ENCODE measurements at places on chromosomes 2 and 18.

- DNase-seq, result no peak
Measured at GRCh38 chr2:70716131-70716743, 51.8 kb downstream of the ADD2 start.

DNA sequence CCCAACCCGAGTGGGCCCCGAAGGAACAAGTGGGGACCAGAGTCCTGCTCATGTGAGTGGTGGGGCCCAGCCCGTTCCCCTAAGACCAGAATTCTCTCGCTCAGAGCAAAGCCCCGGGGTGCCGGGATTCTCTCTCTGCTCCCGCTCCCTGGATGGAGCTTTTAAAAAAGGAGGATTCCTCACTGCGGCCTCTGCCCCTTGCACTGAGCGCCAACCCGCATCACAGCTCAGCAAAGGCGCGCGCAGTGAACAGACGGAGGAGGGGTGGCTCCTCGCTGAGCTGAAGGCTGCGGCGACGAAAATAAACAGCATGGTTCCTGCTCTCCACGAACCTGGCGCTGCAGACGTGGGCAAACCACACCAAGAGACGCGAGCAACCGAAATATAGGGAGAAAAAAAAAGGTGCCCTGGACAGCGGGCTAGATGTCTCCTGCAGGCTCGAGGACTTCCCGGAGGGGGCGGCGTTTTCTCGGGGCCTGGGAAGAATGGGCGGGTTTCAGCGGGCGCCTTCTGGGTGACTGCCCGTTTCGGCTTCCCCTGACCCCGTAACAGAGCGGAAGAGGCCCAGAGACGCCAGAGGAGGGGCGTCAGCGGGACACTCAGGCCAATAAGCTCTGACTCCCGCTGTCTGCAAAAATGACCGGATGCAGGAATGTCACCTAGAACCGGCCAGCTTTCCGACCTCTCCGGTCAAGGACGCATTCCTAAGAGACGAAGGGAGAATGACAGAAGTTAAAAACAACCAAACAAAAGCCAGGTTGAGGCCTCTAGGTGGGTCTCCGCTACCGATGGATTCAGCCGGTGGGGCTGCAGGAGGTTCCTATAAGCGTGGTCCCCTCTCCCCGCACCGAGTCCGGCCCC, 819 bp upstream of the KLF11 start:
- peak; percentile 46 for DNase-seq

DNA sequence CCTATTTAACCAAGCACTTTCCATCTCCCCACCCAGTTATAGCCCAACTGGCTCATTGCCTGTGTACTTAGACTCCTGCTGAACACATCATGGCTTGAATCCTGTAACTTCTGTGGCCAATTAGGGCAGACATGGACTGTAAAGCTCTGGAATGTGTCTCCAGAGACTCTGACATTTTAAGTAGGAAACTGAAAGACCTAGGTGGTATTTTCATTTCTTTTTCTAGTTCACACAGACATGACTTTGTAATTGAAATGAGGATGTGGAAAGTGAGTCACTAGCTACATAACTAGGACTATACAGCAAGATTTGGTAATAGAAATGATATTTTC, 12.2 kb downstream of the DOK1 start:
- DNase-seq, result no peak

DNA sequence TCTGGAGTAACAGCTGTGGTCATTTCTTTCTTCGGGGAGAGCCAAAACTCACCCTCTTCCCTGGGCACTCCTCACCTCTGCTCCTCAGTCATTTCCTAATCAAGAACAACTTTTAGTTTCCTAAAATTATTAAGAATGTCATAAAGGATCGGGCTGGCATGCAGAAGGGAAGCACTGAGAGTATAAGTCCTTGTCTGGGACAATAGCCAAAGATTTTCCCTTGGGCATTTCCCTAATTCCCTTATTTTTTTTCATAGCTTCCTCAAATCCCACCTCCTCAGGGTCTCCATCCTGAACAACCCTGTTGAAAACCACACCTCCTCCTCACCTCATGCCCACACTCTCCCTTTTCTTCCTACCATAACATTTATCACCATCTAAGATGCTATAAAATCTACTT, 115.0 kb downstream of the MREG start:
- no peak for DNase-seq

GRCh38 chr2:212995920-212996319, 155.5 kb downstream of the IKZF2 start:
- DNase-seq, result no peak

- DNase-seq, result no peak
Measured at GRCh38 chr2:85540133-85540648, 1.2 kb downstream of the MAT2A start.

DNA sequence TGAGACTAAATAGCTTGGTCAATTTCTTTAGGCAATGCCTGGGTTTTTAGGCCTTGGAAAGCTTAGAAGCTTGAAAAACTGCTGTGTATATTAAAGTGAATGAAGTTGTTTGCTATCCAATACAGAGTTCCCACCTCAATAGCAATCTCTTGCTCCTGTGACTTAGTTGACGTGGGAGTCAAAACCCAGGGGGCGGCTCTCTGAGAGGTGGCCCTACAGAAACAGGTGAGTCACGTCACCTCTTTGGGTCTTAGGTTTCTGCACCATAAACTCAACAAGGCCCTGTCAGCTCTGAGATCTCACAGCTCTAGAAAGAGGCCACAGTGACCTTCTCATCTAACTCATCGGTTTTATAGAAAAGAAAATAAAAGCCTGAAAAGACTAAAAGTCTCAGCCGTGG, 79.6 kb downstream of the ADD2 start:
- DNase-seq, result no peak

GRCh38 chr2:209946539-209946938, 55.9 kb upstream of the RPE start:
- DNase-seq, result no peak

DNA sequence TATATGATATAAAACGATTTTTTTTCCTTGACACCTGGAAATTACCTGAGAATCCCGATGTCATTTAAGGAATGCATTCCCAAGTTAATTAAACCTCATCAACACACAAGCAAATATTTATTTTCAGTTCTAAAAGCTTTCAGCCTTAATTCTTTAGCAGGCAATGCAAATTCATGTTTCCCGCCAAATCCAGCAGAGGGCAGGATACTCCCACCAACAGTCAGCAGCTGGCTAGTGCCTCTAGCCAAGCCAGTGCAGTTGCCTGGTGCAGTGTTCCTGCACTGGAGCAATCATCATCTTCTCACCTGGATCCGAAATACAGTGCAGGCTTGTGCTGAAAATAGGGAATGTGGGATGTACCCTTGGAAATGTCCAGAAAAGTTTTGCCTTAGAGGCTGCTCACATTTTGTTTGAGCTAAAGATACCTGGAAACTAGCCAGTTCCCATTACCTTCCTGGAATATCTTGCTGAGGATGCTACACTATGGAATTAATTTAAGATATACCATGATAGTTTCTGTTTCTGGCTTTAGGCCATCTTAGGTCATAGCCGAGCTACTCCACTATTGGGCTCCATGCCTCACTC, 48.4 kb upstream of the CYTIP start:
- peak; percentile 84 for DNase-seq

GRCh38 chr2:227204452-227204851, 40.0 kb downstream of the COL4A3 start:
- DNase-seq, result no peak

DNA sequence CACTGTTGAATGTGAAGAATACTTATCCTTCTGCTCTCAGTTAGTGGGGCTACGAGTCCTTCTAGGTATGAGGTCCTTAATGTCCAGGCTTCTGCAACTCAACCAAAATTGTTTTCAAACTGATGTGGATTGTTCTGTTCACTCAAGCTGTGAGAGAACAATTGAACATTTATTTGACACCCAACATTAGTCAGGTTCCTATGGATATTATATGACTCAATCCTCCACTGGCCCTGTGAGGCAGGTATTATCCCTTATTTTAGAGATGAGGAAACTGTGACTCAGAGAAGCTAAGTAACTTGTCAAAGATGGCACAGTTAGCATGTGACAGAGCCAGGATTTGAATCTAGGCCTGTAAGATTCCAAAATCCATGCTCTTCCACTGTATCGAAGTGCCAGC, 1.2 kb upstream of the LYG2 start:
- no peak for DNase-seq

GRCh38 chr2:185417111-185417510, 321.5 kb upstream of the FSIP2 start:
- no peak for DNase-seq

- no peak for DNase-seq
Measured at GRCh38 chr18:23634692-23635091, 28.0 kb downstream of the ANKRD29 start.

DNA sequence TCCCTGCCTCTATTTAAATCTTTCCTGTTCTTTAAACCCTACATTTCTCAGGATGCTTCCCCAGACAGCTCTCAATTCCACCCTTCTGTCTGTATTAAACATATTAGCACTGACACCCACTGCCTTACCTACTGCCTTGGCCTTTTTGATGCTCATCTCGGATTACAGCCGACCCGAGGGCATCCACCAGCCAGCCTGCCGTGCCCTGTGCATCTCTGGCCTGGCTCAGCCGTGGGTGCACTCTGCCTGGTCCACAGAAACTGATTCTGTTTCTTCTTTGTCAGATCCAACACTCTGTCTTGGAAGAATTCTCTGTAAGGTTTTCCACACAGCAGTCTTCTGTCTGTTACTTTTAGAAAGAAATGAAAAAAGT, 27.2 kb downstream of the TANC1 start:
- no peak for DNase-seq

- DNase-seq, result no peak
Measured at GRCh38 chr2:147560810-147561535, 283.9 kb upstream of the ACVR2A start.

Measured in activated CD4-positive, alpha-beta T cell treated with anti-CD3 and anti-CD28 coated beads for 36 hours (primary cell).